Hematopoietic multipotent progenitor cell treated with erythropoietin and hydrocortisone succinate and interleukin-3 and kit ligand, for 8 days (in vitro differentiated cells): ENCODE measurements at places on chromosomes 2 and 18.

- DNase-seq = no peak
These were observed 88.8 kb downstream of the ZCCHC2 start for GRCh38 chr18:62611453-62612288.

- no peak for DNase-seq
These were observed 16.1 kb downstream of the SNORC start for GRCh38 chr2:232886176-232886575.

GRCh38 chr2:74474899-74475298 is 2.4 kb upstream of the MRPL53 start:
- no peak for DNase-seq

DNA sequence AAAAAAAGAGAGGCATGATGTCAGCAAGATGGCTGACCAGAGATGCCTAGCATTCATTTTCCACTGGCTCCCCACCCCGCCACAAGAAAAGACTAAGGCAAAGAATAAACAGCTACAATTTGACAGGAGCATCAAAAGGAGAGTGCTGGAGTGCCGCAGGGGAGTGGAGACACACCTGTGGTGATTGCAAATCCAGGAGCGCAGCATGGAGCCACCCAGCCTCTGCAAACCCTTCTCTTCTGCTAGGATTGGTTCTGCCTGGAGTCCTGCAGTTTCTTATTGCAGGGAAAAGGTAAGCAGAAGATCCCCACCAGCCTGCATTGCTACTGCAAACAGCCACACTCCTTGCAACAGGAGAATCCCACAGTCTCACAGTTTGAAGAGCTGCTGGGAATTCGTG is 26.1 kb downstream of the BOLL start:
- no peak for DNase-seq

DNA sequence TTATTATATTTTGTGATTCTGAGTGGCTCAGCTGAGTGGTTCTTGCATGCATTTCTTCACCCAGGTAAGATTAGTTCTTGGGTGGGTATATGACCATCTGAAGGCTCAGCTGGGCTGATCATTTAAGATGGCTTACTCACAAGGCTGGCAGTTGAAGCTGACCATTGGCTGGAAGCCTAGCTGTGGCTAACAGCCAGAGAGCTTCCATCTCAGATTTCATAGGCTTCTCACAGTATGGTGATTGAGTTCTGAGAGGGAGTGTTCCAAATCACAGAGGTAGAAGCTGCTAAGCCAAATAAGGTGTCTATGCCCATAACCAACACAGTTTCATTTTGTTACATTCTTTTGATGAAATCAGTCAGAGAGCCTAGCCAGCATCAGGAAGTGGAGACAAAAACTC is 117.4 kb upstream of the RPRM start:
- no peak for DNase-seq
